ENCODE measurements at places on chromosomes 3 and 15. TPM values are rescaled to one million over a fixed set of nuclear protein-coding genes. Genes with fewer than 3 reads are reported as not detected.

The VEPH1 gene
- total RNA-seq, result not detected

The TOMM70 gene
- 30.0 TPM for total RNA-seq

The ZMYND10 gene
- total RNA-seq, result 1.5 TPM

The RGMA gene
- total RNA-seq, result 3.6 TPM

The RPS17 gene
- total RNA-seq, result 4,439 TPM

The SOX14 gene
- total RNA-seq, result not detected

DNA sequence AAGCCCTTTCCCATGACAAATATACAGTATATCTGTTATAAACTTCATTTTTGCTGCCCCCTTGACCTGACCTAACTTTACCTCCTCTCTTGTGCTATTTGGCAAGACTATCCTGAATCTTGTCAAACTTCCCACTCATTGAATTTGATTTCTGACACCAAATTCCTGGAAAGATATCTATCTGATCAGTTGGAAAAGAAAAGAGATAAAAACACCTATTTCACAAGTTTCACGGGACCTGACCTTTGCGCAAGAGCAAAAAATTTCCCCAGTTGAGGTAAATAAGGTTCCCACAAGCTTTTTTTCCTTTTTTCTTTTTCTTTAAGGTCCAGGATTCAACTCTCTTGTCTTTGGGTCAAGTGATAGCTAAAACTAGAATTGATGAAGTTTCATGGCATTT is 189.2 kb upstream of the LPP start:
- DNase-seq, result no peak
- no peak overlapping the region for H3K27ac ChIP-seq
- H3K36me3 ChIP-seq, result no peaks in the 10 kb centered on the region

GRCh38 chr3:58581328-58582091 is 4.3 kb upstream of the FAM107A start:
- no peak overlapping the region for H3K27ac ChIP-seq
- peaks cover 4% of the 10 kb centered on the region for H3K4me1 ChIP-seq
- no peaks in the 10 kb centered on the region for H3K36me3 ChIP-seq
- DNase-seq, result no peak
- H3K27me3 ChIP-seq, result no peaks in the 10 kb centered on the region
- H3K4me3 ChIP-seq, result no peak overlapping the region

- H3K4me1 ChIP-seq, result no peaks in the 10 kb centered on the region
- no peaks in the 10 kb centered on the region for H3K36me3 ChIP-seq
- no peak for DNase-seq
- H3K27me3 ChIP-seq, result no peaks in the 10 kb centered on the region
- peak overlapping the region; percentile 80 for H3K4me3 ChIP-seq
These were observed 725 bp downstream of the FEM1B start for GRCh38 chr15:68278345-68278594.

GRCh38 chr3:186221760-186222378 is 113.0 kb upstream of the ETV5 start:
- H3K4me3 ChIP-seq, result no peak overlapping the region
- H3K4me1 ChIP-seq, result no peaks in the 10 kb centered on the region
- no peak overlapping the region for H3K27ac ChIP-seq
- no peaks in the 10 kb centered on the region for H3K36me3 ChIP-seq
- no peak for DNase-seq
